ENCODE measurements at places on chromosomes 6 and 20.

GRCh38 chr6:41449399-41450245, 96.6 kb upstream of the FOXP4 start:
- DNase-seq: no peak

GRCh38 chr6:17501982-17502704, 98.0 kb upstream of the FAM8A1 start:
- no peak for DNase-seq

DNA sequence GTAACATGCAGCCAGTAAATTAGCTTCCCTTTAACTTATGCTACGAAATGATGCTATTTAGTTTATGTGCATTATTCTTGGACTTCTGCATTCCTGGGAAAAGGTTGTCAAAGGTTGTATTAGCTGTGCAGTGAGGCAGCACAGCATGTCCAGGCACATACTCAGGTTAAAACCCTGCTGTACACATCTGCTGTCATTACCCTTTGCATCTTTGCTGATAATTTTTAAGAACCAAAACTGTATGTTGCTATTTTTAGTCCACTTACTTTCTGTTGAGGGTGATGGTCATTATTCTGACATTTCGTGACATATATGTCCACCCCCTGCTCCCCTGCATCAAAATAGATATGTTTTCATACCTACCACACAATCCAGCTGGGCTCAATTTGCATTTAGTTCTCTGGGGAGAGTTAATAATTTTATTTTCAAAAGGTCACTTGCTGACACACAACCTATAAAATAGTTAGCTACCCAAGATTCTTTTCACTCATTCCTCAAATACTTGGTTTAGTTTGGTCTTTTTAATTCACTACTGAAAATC, 142.5 kb upstream of the SPACA1 start:
- DNase-seq: no peak

GRCh38 chr20:32205843-32206759, 1.4 kb downstream of the PLAGL2 start:
- no peak for DNase-seq

DNA sequence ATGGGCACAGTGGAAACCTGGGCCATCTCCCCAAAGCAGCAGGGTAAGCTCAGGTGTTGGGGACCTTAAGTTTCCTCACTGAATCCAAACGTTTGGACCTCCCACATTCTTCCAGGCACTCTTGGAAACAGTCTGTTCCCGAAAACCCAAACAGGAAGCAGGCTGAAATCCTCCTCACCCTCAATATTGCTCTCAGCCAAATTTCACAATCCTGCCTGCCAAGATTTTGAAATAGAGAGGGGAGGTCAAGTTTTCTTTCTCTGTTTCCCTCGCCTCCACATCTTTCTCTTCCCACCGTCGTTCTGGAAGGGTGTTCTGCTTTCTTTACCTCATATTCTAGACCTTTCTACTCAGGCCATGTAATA, 392.0 kb upstream of the SASH1 start:
- no peak for DNase-seq

DNA sequence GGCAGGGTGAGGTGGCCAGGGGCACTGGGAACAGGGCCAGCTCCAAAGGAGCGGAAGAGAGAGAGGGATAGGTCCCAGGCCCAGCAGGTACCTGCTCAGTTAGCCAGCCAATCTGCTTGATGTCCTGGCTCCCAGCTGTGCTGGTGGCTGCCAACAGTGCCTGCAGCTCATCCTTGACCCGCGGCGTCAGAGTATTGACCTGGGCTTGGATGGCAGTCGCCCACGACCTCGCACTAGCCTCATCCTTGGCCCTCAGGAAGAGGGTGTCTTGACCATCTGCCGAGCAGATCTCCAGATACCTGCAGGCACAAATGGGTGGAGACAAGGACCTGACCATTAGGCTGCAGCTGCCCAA, 11.1 kb upstream of the CDK5RAP1 start:
- no peak for DNase-seq

GRCh38 chr20:61370841-61371303, 118.8 kb downstream of the CDH4 start:
- DNase-seq: no peak

GRCh38 chr6:107132330-107132954, 17.1 kb upstream of the BEND3 start:
- DNase-seq: no peak

- no peak for DNase-seq
Measured at GRCh38 chr6:160387916-160388643, 39.9 kb downstream of the SLC22A3 start.

GRCh38 chr6:128276311-128276710, 244.1 kb downstream of the PTPRK start:
- no peak for DNase-seq

DNA sequence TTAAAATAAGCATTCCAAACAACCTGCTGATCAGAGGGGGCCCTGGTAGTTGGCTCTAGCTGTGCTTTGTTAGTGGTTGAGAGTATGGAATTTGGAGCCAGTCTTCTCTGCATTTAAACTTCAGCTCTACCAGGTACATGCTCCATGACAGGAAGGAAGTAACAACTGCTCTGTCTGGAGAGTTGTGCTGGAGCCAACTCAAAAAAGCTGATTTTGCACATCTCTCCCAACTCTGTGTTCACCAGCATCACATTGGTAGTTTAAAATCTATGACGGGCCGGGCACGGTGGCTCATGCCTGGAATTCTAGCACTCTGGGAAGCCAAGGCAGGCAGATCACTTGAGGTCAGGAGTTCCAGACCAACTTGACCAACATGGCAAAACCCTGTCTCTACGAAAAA, 68.8 kb upstream of the BMP2 start:
- no peak for DNase-seq

GRCh38 chr6:112800439-112800838, 453.3 kb downstream of the RFPL4B start:
- no peak for DNase-seq

GRCh38 chr6:145044641-145045246, 690.6 kb downstream of the EPM2A start:
- peak; percentile 55 for DNase-seq

GRCh38 chr20:33676652-33677645, 2.7 kb upstream of the NECAB3 start:
- no peak for DNase-seq

- DNase-seq: no peak
Measured at GRCh38 chr6:107796156-107796555, 28.0 kb downstream of the SCML4 start.

DNA sequence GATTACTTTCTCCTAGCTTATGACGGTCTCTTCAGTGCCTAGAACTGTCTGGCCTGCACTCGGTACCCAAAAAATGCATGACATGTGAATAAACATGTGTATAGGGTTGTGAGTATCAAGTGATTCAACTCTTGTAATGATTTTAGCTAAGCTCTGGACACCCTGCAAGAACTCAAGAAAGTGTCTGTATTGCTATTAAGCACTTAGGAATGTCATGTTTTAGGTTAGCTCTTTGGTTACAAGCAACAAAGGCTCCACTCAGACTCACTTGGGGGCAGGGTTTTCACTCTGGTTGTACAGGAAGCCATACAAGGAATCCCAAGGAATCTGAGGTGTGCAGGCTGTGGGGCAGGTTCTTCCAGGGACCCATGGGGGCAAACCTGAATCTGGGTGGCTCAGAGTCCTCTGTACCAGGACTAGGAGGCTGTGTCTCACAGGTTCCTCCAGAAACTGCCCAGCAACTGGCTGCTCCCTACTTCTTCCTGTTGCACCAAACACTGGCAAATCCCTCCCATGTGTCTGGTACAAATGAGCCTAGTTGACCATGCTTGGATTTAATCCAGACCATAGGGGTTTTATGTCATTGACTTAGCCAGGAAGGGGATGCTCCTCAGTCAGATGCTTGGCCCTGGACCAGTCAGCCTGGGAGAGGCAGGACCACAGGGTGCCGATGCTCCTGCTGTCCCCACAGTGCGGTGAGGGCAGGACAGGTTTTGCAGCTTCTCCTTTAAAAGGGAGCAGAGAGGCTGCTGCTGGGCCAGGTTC, 77.9 kb upstream of the CDH4 start:
- DNase-seq: no peak

DNA sequence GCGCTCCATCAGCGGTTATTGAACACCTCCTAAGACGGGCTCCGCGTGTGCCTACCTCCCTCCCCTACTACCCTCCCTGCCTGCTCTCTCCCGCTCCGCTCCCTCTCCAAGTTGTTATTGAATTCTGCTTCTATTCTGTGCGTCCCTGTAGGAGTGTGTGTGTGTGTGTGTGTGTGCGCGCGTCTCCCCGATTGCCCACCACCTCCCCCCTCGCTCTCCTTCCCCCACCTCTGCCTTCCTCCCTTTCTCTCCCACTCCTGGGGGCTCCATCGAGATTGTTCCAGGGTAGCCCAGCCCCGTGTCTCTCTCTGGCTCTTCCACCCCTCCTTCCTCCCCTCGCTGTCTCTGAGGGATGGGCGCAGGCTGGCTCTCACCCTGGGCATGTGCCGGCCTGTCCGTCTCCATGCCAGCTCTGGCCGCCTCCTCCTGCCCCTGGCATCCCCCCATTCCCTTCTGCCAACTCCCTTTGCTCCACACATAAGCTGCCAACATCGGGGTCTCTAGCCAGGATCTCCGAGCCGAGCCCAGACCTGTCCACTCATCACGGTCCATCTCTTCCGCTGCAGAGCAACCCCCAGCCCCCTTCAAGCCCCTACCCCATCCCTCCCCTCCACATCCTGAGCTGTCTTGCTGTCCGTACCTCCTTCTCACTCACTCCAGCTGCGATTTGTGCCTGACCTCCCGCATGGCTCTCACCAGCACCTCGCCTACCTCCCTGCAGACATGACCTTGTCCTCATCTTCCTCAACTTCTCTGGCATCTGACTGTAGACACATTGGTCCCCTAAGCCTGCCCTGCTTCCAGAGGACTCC, 68.5 kb downstream of the SRC start:
- no peak for DNase-seq

DNA sequence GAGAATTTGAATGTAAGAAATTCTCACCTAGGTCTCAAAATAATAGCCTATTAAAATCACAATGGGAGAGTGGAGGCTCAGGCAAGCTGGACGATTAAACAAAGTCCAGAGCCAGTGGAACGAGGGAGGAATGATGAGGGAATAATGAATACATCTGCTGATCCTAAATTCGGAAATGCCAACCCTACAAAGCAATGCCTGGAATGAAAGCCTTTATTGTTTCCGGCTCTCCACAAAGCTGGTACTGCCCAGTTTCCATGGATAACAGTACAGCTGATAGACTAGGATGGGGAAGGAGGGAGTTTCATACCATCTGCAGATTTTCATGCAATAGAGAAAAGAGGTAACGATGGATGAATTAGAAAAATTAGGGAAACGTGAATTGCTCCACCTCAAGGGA, 356.1 kb downstream of the CBLN4 start:
- no peak for DNase-seq

GRCh38 chr6:40504274-40504673, 82.9 kb downstream of the LRFN2 start:
- DNase-seq: no peak

DNA sequence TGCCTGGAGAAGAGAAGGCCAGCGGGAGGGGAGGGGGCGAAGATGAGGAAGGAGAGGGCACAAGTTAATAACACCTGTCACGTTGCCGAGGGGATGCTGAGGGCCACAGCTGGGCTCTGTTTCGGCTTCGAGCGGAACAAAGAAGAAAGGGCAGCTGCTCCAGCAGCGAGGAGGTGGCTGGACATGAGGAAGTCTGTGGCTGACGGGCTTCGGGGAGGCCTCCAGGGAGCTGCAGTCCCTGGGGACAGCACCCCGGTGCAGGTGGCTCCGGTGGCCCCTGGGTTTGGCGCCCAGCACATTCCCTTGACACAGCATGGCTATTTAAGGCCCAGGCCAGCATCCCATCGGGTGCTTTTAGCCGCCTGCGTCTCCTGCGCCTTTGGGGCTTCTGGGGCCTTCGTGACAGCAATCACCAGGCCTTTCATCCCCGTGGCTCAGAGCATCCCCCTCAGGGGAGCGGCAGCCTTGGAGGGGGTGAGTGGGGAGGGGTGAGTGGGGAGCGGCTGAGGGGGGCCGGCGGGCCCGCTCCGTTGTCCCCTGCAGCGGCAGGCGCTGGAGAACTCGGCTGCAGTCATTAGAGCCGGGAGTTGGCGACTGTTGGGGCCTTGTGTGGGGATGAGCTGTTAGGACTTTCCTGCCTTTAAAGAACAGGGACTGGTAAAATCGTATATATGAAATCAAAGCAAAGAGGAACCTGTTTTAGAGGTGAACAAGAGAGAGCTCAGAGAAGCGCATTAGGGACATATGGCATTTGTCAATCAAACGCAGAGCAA, 99.0 kb downstream of the TMEM242 start:
- no peak for DNase-seq

GRCh38 chr20:59660471-59660870, 56.1 kb downstream of the PHACTR3 start:
- DNase-seq: no peak

DNA sequence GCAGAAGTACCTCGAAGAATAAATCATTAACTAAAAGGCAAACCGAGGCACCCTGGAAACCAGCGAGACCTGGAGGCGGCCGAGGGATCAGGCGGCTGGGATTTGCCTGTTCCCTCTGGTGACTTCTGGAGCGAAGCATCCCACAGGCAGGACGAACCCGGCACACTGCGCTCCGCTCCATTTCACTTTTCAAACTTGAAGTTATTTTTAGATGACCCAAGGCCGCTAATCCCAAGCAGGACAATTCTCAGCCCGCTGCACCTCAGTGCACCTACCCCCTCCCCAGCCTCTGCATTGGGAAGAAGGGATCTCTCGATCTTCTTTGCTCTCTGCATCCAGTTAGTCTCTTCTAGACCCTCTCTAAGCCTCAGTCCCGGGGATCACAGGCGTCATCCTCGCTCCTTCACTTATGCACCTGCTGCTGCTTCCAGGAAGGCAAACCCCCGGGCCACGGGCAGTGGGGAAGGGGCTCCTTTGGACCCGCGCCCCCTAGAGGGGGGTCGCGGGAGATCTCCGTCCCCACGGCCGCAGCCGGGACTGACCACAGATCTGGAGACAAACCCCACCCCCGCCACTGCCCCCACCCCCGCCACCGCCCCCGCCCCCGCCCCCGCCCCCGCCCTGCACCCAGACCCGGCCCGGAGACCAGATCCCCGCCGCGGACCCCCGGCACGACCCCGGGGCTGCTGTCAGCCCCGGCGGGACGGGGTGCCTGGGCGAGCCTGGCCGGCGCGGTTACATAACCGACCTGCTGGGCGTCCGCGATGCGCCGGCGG, 636 bp downstream of the RCAN2 start:
- no peak for DNase-seq

DNA sequence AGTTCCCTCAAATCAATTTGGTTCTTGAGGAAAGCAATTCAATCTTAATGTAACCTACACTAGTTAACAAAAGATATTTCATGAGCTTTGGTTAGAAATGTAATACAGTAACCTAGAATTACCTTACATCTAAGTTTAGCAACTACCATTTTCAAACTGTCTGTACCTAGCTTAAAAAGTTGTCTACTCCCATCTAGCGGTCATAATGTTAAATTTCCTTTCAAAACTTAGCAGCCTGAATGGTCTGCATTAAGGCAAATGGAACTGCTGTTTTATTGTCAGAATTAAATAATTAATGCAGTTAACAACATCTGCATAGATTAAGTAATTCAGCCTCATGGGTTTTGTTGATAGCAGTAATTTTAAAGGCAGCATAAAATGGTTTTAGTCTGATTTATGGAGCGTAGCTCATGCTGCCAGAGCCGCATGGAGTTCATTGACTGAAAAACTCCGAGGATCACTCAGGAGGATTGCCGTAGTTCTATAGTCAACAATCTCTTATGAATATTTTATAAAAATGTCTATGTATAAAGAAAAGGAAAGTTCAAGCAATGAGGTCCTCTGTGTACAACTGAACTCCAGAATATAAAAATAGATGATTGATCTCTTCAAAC, 485.4 kb upstream of the MANEA start:
- DNase-seq: peak; percentile 38

GRCh38 chr6:149335924-149336608, 18.6 kb downstream of the TAB2 start:
- peak; percentile 30 for DNase-seq

- DNase-seq: no peak
Measured at GRCh38 chr6:34374069-34374468, 18.4 kb downstream of the NUDT3 start.
